ENCODE measurements at places on chromosomes 5 and 9. TPM values are rescaled to one million over a fixed set of nuclear protein-coding genes. Genes with fewer than 3 reads are reported as not detected.

GRIN3A gene
- polyA plus RNA-seq: 1.5 TPM

GRCh38 chr5:55407059-55407684 lies 99.4 kb downstream of the MTREX start:
- DNase-seq: peak; percentile 27

ZNF483 gene
- 3.5 TPM for polyA plus RNA-seq

GRCh38 chr5:146068977-146069779 lies 36.2 kb downstream of the PLAC8L1 start:
- DNase-seq: no peak

DNA sequence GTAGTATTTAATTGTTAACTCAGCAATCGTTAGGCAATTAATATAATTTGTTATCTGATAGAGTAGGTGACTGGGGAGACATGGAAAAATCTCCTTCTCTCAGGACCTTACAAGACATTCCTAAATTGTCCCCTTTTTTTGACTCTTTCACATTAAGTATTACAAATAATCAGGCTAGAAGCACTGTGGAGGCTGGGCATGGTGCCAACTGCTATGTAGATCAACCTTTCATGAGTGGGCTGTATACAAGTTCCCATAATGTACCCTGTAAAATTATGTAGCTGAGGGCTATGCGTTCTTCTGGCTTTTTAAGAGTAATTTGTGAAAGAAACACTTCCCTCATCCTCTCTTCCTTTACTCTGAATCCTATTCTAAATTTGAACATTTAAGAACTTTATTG lies 140.2 kb downstream of the NFIB start:
- peak; percentile 7 for DNase-seq

DNA sequence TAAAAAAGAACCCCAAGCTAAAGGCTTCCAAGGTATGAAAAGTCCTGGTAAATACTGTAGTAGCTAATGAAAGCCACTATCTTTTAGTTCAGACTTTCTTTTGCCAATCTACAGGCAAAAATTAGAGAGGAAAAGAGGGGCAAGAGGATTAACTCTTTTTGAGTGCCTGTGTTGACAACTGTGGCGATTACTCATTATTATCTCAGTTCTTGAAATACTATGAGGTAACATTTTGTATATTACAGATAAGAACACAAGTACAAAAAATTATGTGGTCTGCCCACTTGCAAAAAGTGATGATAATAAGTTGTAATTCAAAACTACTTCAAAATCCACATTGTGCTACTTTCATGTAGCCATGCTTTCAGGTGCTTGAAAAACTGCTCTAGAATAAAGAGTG lies 144.0 kb downstream of the DTWD2 start:
- no peak for DNase-seq

DNA sequence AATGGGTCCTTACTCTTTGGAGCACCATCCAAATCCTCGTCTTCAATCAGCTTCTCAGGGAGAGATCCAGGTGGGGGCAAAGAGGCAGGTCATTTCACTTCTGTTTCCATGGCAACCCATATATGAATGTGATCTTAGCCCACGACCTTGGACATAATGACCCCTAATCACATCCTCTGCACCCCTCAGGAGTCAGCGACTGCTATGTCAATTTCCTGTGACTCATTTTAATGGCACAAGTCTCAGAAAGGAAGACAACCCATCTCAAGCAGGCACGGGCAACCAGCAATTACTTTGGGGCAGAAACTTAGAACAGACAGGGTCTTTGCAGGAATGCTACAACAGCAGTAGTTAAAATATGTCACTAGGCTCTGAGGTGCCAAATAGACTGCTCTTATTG lies 591.2 kb downstream of the TLR4 start:
- no peak for DNase-seq

DNA sequence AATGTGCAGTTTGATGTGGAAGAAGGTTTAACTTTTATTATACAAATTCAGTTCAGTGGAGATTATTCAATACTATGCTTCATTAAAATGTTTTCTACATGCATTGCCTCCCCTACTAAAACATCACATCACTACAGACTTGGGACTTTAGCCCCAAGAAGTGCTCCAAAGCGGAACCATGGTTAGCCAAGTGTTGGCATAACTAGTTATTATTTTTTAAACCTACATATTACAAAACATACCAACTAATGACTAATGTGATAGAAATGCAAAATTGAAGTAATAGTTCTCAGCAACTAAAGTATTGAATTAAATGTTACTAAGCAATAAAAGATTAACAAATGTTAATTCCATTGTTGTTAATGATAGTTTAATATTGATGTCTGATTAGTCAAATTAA lies 74.5 kb downstream of the XRCC4 start:
- DNase-seq: no peak

GRCh38 chr9:84867186-84867585 lies 197.7 kb downstream of the NTRK2 start:
- DNase-seq: no peak

GRCh38 chr5:62542720-62543119 lies 35.9 kb upstream of the LRRC70 start:
- DNase-seq: no peak

CDKN2B gene
- polyA plus RNA-seq: 0.40 TPM

DNA sequence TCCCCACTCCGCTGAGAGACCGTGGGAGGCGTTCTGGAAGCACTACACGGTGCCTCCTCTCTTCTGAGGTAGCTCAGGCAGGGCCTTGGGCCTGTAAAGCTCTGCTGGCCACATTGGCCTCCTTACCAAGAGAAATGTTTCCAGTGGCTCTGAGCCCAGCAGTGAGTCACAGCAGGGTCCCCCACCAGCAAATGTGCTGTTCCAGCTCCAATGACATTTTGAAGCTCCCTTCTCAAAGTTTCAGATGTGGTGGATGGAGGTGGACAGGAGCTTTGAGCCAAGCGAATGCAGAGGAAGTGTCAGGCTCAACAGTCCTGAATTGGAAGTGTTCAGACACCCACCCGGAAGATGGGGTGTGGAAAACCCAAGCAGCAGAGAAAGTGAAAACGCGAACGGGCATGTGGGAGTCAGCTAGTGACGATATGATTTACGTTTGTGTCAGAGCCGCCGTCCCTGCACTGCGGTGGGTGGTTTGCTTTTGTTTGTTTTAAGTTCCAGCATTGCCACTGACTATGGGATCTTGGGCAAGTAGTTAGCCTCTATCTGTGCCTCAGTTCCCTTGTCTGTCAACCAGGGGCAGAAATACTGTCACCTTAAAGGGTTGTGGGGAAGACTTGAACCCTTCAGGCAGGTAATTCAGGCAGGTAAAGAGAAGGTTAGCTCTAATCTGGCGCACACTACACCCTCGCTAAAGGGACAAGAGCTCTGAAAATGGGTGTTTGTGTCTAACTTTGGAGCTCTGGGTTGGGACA lies 38.2 kb downstream of the C5orf15 start:
- no peak for DNase-seq

DNA sequence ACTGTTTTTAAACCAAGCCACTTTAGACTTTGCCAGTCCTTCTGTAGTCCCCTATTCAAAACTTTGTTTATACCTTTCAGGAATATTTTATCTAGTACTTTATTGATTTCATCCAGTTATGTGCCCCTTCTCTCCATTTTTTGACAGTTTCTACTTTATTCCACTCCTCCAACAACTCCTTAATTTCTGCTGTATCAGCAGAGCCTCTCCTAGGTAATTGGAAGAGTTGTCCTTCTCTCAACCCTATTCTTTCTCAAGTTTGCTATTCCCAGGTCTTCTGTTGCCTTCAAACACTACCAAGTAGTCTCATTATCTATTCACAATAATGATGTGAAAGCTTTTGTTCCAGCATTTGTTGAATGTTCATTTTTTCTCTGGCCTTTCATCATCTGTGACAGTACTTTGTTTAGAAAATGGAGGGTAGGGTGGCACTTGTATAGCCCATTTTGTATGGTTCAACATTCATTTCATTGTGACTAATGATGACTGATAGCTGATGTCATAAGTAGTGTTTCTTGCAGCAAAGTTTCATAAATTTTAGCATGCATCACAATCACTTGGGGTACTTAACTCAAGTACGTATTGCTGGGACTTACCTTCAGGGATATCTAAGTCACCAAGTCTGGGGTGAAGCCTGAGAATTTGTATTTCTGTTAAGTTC lies 204.4 kb upstream of the DMRT1 start:
- DNase-seq: no peak

- no peak for DNase-seq
Observed at GRCh38 chr9:104907278-104907951, 20.5 kb downstream of the ABCA1 start.

SPINK13 gene
- polyA plus RNA-seq: 0.81 TPM

GRCh38 chr5:84376346-84376745 lies 8.3 kb downstream of the EDIL3 start:
- DNase-seq: no peak

- DNase-seq: no peak
Observed at GRCh38 chr9:123074628-123075027, 41.2 kb downstream of the GPR21 start.

GPX8 gene
- polyA plus RNA-seq: 76.2 TPM

- no peak for DNase-seq
Observed at GRCh38 chr9:6656614-6657300, 11.2 kb upstream of the GLDC start.

Measured in renal pelvis (tissue), 12 donors.